Inflammatory macrophage (primary cell): ENCODE measurements at places on chromosomes 13 and 19.

- no peak for DNase-seq
Observed at GRCh38 chr19:15198951-15199660, 1.7 kb downstream of the NOTCH3 start.

DNA sequence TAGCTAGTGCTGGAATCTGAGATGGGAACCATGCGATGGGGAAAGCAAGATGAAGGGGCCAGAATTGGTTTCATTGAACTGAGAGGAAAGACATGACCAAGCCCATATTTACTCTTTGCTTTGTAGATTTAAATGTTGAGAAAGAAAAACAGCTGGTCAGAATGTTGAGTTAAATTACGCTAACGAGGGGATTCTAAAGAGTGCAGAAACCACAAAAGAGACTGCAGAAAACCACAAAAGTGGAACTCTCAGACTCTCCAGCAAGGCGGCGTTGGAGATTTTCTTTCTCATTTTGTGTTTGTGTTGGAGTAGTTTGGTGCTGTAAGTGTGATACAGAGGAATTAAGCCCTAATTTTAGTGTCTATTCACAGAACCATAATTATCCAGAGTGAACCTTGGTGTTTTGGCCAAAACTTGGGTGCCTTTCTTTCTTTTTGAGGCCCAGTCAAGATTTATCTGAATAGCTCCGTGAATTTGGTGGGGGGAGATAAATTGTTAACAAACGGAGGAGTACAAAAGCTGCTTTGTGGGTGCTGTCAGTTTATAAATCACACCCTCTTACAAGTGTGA lies 26.3 kb downstream of the SAE1 start:
- DNase-seq = peak; percentile 37

GRCh38 chr19:2209408-2209807 lies 26.7 kb downstream of the PLEKHJ1 start:
- no peak for DNase-seq

DNA sequence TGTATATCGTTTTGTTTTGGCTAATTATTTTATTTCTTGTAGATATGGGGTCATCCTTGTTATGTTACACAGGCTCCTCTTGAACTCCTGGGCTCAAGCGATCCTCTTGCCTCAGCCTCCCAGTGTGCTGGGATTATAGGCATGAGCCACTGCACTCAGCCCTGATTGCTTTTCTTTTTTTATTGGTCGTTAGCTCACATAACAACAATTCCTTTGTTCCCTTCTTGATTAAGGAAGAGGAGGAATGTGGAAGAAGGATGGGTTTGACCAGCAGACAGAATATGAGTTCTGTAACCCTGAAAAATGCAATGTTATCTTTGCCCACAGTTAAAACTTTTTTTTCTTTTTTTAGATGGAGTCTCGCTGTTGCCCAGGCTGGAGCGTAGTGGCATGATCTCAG lies 11.4 kb downstream of the BRME1 start:
- no peak for DNase-seq

DNA sequence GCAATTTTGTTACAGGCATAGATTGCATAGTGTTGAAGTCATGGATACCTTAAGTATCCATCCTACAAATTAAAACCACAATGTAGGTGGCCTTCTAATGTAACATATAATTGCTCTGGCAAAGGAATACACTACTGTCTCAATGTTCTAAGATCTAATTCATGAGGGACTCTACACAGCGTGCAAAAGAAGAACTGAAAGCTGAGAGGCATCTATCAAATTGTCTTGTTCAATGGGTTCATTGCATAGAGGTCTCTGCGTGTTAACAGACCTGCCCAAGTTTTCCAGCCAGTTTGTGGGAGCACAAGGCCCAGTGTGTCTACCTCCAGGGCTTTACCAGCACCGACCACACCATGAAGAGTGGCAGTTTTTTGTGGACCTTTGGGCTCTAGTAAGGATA lies 451.4 kb downstream of the ITGBL1 start:
- no peak for DNase-seq

- DNase-seq = peak; percentile 22
Observed at GRCh38 chr13:32117001-32117400, 85.4 kb downstream of the FRY start.

DNA sequence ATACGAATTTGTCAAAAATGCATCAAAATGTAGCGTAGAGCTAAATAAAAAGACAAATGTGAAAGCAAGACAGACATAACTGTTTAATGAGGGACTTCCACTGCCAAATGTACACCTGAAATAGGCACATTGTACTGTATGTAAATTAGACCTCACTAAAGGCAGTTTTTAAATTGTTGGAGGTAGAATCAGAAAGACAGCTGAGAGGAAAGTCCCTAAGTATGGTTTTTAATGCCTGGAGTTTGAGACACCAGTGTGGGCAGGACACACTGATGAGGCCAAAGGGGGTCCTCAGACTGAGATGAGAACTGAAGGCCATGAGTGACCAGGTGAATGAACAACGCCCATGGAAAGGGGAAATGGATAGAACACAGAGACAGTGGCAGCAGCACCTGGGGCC lies 22.9 kb downstream of the MED26 start:
- no peak for DNase-seq

GRCh38 chr19:15136234-15136954 lies 29.2 kb downstream of the SYDE1 start:
- no peak for DNase-seq

GRCh38 chr13:23644126-23644419 lies 73.9 kb downstream of the TNFRSF19 start:
- peak; percentile 13 for DNase-seq

GRCh38 chr13:77817521-77817920 lies 101.1 kb downstream of the EDNRB start:
- DNase-seq = peak; percentile 44
